COLO829 (cell line): ENCODE measurements at places on chromosomes 5 and 9.

DNA sequence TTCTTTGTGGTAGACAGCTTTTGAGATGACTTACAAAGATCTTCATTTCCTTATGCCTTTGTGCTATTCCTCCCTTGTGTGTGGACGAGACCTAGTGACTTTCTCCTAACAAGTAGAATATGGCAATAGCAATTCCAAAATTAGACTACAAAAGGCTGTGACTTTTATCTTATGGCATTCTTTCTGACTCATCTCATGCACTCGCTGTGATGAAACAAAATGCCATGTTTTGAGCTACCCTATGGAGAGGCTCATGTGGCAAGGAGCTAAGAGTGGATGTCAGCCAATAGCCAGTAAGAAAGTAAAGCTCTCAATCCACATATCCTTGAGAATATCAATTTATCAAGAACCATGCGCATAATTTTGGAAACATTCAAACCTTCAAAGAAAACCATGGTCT, 380.5 kb upstream of the SMC2 start:
- no peak for DNase-seq

GRCh38 chr9:94991961-94992907, 265.7 kb downstream of the AOPEP start:
- DNase-seq = no peak

DNA sequence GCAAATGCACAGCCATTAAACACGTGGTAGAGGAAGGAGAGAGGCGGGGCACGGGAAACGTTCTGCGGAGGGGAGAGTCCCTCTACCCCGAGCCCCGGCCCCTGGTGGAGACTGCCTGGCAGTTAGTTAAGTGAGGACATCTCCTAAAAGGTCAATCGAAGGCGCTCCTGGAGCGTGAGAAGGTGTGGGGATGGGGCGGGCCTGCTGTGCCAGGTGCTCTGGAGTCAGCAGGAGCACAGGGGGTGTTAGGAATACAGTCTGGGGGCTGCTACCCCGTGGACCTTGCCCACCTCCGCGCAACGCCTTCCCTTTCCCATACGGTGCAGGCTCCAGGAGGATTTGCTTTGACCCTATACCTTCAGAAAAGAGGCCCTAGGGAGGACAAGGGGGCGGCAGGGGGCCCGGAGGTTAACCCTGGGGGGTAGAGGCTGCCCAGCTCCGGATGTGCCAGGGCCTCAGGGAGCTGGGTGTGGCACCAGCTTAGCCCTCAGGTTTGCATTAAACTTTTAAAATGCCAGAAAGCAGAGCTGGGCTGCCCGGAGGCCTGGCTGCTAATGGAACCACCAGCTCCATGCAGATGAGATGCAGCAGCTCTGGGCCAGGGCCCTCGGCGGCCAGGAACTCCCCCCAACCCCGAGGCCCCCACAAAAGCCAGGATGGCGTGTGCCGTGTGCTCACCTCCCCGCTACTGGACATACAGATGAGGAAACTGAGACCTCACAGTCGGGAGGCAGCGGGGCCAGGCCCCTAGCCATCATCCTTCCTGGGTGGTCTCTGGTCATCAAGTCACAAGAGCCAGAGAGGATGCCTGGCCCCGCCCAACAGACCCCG, 39.2 kb downstream of the NACC2 start:
- DNase-seq = no peak

GRCh38 chr5:45694255-45694814, 1.8 kb downstream of the HCN1 start:
- DNase-seq = no peak

- no peak for DNase-seq
Measured at GRCh38 chr5:98464737-98465330, 308.6 kb upstream of the RGMB start.

GRCh38 chr5:159033351-159033657, 66.4 kb downstream of the EBF1 start:
- DNase-seq = no peak

DNA sequence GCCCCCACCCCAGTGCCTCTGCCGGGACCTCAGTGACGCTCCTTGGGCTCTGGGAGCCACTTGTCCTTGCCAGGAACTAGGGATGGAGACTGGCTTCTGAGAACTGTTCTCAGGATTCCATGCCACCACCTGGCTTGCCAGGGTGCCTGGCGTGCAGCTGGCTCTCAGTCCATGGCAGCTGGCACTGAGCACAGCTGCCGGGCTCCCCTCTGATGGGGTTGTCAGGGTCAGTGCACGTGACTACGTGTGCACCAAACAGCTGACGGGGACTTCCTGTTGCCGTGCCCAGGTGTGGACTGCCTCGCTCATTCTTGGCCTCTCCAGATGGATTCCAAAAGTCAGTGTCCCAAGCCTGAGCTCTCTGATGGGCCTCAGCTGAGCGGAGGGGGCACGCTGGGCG, 9.4 kb downstream of the KCNT1 start:
- DNase-seq = no peak

- no peak for DNase-seq
Measured at GRCh38 chr5:66958201-66958979, 238.2 kb downstream of the CD180 start.

- peak; percentile 21 for DNase-seq
Measured at GRCh38 chr9:128946571-128947276, 679 bp downstream of the DOLK start.

- no peak for DNase-seq
Measured at GRCh38 chr5:38426490-38426889, 130.0 kb downstream of the LIFR start.

DNA sequence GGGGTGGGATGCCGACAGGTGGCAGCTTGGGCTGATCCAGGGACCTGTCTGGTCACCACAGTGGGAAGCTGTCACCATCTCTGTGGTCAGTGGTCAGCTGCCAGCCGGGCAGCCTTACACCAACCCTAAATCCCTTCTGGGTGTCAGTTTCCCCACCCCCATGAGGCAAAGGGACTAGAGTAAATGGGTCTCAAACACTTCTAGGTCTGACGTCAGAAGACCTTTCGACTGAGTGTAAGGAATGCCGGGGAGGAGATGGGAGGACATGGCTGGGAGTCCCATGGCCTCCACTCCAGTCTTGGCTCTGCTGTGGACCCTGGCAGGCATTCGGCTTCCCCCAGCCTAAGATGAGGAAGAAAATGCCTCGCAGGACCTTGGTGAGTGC, 40.3 kb upstream of the SLC25A51 start:
- DNase-seq = no peak

- DNase-seq = no peak
Measured at GRCh38 chr9:113530022-113530635, 66.6 kb downstream of the RGS3 start.

DNA sequence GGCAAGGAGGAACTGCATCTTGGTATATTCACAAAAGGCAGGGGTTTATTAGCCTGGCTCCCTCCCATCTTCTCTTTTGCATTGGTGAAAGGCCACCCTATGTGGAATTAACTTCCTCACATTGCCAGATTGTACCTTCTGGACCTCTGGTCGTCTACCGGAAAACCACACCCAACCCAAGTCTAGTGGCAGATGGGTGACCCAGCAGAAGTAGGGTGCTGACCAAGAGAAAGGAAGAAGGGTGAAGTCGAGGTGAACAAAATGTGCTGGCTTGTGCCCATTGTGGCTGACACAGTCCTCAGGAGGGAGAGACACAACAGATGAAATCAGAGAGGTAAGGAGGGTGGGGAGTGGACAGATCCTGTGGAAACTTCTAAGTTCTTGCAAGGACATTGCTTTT, 39.8 kb upstream of the DAP start:
- DNase-seq = no peak

DNA sequence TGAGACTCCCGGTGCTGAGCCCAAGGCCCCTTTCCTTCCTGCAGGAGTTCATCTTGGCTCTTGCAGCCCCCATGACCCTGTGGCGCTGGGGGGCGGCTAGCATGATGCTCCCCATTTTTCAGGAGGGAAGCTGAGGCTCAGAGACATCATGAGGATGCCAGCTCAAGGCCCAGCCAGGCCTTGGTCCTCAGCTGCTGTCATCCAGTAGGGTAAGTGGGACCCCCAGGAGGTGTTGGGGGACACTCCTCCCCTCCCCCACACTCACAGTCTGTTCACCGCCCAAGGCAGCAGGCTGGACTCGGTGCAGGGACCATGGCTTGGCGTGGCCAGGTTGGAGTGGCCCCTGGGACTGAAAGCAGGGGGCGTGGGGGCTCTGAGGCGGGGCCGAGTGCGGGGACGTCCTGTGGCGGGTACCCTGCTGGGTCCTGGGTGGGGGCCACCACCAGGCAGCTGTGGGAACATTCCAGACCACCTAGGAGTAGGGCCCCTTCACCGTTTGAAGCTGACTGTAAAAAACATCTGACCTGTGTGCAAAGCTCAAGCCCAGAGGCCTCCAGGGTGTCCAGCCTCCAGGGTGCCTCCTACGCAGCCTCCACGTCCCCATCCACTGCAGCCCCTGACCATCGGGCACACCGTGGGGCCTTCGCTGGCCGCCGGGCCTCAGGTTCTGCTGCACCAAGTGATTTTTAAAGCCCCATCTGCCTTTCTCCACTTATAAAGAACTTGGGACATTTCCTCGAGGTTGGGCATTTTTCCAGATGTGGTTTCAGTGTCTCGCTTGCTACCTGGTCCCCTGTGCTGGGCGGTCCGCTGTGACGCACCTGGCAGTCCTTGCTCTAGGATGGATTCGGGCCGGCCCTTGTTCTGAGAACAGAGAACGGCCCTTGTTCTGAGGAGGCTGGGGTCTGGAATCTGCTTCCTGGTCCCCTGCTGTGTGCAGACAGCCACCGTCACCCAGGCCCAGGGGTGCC, 3.4 kb upstream of the NOTCH1 start:
- DNase-seq = no peak

- DNase-seq = no peak
Measured at GRCh38 chr9:89724659-89725058, 119.8 kb downstream of the GADD45G start.

DNA sequence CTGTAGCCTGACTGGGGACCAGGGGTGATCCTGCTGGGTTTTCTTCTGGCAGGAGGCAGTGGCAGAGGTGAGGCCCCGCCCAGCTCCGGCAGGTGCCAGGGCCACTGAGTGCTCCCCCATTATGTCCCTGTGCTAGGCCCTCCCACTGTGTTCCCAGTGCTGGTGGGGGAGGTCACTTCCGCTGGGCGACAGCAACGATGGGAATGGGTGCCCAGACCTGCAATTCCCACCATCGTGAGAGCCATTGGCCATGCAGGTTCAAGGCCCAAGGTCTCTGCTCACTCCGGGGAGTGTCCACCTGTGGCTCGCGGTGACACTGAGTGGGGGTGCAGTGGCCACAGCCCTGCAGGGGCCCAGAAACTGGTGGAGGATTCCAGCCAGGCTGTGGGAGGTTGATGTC, 98.6 kb downstream of the RXRA start:
- DNase-seq = no peak

DNA sequence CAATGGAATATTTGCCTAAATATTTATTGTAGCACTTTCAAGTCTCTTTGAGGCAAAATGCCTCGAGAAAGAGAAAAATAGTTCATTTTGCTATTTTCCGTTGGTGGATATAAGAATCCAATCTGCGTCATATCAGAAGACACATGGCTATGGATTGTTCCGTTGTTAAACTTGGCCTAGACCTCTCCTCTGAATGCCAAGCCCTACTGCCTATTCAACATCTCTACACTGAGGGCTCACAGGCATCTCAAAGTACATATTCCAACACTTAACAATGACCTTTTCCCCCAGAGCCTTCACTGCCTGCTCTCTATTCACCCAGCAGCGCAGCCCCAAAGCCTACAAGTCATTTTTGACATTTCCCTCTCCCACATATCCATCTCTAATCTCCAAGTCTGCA, 350.1 kb downstream of the GLIS3 start:
- no peak for DNase-seq
